Heart right ventricle (tissue), 16 donors: ENCODE measurements at places on chromosomes 6 and 20.

- DNase-seq, result no peak
Measured at GRCh38 chr6:25743868-25744267, 10.7 kb upstream of the SLC17A4 start.

DNA sequence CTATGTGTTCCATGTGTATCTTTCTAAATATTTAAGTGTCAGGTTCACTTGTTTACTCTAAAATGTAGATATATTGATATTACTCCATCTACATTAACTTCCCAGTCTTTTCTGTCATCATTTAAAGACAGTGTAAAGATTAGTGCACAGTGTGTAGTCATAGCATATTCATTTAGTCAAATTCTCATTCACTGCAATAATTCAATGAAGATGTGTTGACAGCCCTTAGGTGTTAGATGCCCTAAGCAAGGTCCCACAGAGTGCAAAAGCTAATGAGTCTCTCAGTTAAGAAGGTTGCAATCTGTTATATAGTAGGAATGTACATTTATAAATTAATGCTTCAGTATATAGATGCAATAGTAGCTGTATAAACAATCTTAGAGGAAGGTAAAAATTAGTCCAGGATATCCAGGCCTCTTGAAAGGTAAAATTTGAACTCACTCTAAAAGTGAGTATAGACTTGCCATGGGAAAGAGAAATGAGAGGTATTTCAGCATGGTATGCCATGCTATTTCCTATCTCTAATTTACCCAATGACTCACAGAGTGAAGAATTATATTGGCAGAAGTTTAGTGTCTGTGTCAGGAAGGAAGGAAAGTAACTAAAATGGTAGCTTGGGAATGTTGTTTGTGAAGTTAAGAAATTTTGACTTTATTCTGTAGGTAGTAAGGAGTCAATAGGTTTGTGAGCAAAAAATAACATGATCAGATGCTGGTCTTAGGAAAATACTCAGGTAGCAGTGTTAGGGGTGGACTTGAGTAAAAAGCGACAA lies 969.9 kb upstream of the CITED2 start:
- DNase-seq, result no peak

DNA sequence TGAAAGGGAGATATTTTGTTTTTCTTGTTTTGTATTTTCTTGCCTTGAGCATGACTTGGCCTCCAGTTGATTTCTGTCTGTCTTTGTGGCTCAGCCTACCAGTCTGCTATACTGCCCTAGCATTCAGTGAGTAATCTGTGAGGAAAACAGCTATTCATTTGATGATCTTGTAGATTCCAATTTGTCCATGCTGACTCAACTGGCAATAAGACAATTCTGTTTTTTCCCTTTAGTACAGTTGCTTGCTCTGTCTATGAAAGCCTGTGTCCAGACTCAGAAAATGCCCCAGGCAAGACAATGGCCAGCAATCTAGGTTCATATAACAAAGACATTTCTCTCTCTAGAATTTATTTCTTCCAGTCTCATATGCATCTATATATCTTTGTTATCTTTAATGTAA lies 10.9 kb upstream of the SOX4 start:
- DNase-seq, result no peak

DNA sequence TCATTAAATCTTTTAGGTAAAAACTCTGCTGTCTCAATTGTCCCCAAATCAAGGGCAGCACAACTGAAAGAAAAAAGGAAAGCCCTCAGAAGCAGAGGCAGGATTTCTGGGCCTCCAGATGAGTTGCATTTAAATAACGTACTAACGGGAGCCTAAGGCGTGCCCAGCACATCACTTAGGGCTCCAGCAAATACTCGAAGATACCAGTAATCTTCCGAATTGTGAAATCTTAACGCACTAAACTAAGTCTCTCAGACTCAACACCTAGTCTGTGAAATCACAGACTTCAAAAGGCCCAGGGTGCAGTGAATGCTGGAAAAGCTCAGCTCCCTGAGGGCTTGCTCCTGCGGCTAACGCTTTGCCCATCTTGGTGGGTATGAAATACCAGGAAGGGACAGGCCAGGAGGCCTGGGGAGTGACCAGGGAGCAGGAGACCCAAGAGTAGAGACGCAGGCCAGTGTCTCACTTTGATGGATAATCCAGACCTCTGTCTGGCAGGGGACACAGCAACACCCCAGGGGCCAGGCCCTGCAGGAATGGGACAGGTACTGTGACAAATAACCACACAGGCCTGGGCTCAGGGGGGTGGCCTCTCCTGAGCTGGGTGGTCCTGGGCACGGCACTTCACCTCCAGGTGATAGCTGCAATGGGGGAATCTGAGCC lies 36.4 kb downstream of the RRBP1 start:
- no peak for DNase-seq

- no peak for DNase-seq
Measured at GRCh38 chr6:167742719-167743303, 83.9 kb upstream of the AFDN start.

GRCh38 chr6:21462519-21462852 lies 131.1 kb upstream of the SOX4 start:
- no peak for DNase-seq
